ENCODE measurements at places on chromosomes 16 and 17.

- DNase-seq = peak; percentile 76
Observed at GRCh38 chr17:32319548-32319905, 22.4 kb downstream of the C17orf75 start.

DNA sequence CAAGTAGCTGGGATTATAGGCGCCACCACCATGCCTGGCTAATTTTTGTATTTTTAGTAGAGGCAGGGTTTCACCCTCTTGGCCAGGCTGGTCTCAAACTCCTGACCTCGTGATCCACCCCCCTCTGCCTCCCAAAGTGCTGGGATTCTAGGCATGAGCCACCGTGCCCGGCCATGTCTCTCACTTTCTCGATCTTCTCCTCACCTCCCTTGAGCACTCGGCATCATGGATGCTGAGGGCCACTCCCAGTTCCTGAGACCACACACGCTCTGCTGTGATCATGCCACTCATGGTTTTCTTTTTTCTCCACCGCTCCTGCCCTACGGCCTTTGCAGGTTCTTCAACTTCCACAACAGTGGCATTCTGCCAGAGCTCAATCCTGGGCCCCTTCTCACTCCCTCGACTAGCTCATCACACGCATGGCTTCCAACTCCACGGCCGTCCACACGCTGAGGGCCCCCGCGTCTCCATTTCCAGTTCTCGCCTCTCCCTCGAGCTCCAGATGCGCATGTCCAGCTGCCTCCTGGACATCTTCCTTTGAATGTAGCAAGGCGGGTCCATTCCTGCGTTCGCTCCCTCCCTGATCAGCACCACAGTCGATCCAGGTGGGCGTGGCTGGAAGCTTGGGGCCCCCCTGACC is 5.5 kb upstream of the NCBP3 start:
- no peak for DNase-seq

DNA sequence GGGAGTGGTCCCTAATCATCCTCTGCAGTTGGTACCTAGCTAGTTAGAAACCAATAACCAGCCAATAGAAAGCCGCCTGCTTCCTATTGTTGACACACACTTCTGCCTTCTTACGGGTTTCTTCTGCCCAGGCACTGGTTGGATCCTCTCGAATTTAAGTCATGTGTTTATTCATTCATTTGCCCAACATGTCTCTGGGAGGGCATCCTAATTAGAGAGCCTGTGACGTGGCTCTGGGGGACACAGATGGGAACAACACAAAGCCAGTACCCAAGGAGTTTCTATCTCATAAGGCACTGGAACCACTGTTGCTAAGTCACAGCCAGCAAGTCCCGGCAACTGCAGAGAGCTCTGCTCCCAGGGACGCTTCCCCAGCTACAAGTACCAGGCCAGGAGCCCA is 300.7 kb upstream of the TNRC6C start:
- DNase-seq = no peak

DNA sequence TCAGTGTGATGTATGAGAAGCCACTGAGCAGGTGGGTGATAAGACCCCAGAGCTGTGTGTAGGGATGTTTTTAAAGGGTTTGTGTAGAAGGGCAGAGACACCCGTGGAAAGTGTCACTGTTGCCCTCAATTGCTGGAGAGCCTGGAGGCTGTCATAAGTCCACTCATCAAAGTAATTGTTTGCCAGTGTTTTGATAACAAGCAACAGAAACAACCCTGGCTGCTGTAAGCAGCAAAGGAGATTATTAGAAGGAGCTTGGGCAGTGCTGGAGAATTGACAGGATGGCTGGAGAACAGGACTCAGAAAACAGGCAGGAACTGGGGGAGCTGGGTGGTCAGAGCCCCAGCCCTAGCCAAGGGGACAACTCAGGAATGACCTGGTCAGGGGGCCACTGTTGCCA is 119.6 kb downstream of the CCDC182 start:
- no peak for DNase-seq

DNA sequence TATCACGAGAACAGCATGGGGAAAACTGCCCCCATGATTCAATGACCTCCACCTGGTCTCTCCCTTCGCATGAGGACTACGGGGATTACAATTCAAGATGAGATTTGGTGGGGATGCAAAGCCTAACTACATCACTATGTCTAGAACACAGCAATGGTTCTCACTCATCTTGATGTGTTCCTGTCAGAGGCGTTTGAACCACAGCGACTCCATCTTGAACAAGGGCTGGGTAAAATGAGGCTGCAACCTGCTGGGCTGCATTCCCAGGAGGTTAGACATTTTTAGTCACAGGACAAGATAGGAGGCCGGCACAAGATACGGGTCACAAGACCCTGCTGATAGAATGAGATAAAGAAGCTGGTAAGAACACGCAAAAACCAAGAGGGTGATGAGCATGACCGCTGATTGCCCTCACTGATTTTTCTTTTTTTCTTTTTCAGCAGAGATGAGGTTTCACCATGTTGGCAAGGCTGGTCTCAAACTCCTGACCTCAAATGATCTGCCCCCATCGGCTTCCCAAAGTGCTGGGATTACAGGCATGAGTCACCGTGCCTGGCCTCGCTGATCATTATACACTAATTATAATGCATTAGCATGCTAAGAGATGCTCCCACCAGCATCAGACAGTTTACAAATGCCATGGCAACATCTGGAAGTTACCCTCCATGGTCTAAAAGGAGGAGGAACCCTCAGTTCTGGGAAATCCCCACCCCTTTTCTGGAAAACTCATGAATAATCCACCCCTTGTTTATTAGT is 3.0 kb upstream of the PPY start:
- no peak for DNase-seq

DNA sequence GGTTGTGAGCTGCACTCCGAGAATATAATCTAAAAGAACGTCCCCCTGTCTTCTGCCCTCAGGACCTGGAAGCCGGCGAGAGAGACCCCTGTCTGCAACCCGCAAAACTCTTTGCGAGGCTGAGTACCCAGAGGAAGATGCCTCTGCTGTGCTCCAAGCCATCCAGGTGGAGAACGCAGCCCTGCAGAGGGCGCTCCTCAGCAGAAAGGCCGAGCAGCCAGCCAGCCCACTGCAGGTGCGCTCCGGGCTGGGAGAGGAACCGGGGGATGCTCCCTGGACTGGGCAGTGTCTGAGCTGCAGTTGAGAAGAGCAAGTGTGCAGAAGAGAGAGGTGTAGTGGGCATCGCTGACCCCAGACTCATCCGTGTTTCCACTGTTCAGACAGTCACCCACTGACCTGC is 148.3 kb downstream of the KATNIP start:
- DNase-seq = no peak

GRCh38 chr17:68514831-68515635 is 2.8 kb downstream of the PRKAR1A start:
- peak; percentile 32 for DNase-seq

DNA sequence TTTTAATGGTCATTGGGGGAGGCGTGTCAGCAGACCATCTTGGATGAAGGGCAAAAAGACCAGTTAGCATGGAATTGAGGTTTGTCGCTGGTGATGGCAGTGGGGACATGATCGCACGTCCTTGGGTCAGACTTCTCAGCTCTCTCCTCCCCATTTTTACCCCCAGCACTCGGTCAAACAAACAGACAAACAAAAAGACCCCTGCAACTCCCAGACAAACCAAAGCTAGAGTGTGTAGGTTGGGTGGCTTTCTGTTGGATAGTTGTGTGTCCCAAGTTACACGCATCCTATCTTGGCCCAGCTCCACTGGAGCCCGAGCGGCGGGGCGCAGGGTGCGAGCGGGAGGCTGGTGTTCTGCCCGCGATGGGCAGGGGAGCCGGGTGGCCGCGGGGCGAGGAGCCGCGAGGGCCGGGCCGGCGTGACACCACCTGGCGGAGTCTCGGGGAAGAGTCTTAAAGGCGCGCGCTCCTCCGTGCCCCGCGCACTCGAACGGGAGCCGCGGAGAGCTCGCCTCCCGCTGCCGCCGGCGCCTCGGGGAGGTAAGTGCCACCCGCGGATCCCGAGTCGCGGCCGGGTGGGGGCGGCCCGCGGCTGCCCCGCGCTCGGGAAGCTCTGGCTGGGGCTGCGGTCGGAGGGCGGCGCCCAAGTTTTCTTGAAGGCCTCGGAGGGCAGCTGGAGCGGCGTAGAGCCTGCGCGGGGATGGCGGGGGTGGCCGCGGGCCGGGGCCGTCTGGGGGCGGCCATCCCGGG is 18.5 kb upstream of the NTN1 start:
- no peak for DNase-seq

GRCh38 chr17:60519795-60520194 is 6.2 kb downstream of the APPBP2 start:
- no peak for DNase-seq

Data from RWPE1 (cell line).